ENCODE measurements at places on chromosomes 16 and 17.

DNA sequence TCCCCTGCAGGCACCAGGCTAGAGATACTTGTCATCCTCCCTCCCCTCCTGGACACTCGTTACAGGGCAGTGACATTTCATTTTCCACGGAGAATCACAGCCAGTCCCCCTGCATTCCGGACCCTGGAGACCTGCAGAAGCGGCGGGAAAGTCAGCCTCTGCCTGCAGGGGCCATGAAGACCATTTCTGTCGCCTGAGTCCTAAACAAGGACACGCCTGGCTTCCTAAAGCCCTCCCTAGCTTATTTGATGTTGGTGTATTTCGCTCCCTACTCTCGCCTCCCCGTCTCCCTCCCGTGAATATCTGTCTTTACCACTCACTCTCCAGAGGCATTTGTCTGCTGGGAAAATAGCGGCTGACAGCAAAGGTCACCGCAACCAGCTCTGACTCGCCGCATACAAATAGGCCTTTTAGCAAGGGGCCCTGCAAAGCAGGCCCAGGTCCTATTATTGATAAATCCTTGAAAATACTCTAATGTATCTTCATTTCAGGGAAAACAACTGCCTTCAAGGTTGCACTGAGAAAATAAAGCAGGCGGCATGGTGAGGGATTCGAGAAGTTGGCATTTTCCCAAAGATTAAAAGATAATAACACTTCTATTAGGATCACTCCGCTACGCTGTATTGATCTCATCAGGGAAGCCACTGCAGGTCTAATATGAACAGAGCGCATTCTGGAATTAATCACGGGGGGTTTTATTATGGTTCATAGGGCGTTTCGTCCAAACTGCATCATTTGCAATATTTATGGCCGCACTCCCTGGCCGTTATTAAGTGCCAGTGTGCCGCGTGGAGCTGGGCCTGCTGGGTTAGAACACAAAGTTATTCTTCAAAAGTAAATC is 447.1 kb upstream of the CDH5 start:
- DNase-seq, result no peak

DNA sequence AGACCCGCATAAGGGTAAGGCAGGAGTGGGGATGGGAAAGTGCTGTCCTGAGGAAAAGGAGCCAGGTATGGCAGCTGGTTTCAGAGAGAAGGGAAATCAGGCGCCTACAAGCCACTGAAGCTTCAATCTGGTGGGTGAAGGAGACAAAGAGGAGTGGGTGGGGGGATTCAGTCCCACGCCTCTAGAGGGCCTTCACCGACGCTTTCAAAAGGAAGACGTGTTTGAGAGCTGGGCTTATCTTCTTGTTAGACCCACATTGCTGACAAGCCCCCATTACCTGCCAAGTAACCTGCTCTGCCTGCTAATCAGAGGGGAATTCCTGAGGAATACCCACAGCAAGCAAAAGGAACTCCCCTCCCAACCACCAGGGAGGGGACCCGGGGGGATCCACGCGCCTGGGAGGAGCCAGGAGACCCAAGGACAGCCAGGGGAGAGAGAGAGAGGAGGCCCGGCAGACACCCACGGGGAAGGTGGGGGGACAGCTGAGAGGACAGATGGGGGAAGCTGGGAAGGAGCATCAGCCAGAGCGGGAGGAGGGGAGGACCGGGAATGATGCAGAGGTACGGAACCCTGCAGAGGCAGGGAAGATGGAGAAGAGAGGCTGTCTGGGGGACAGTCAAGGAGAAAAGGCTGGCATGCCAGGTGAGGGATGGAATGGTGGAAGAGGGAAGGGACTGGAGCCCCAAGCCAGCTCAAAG is 1.0 kb downstream of the MTMR4 start:
- no peak for DNase-seq

DNA sequence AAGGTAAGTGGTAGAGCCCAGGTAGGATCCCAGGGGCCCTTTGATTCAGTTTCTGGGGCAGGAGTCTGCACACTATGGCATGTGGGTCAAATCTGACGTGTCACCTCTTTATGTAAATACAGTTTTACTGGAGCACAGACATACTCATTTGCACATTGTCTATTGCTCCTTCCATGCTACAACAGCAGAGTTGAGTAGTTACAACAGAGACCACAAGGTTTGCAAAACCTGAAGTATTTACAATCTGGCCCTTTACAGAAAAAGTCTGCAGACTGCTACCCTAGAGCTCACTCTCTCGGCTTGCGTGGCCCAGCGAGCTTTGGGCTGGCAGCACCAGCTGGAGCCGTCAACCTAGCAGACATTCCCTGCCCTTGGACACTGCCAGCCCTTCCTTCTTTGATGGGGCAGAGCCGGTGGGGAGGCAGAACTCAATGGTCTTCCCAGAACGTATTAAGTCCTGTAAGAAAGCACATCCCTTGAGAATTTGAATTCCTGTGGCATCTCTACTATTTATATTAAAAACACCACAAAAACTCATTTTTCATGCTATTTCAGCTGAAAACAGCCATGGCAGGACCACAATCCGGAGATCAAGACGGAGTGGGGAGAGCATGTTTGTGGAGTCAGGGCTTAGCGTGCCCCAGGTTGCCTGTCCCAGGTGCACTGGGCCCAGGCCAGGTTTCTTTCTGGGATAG is 133.1 kb upstream of the NUDT7 start:
- DNase-seq, result no peak

DNA sequence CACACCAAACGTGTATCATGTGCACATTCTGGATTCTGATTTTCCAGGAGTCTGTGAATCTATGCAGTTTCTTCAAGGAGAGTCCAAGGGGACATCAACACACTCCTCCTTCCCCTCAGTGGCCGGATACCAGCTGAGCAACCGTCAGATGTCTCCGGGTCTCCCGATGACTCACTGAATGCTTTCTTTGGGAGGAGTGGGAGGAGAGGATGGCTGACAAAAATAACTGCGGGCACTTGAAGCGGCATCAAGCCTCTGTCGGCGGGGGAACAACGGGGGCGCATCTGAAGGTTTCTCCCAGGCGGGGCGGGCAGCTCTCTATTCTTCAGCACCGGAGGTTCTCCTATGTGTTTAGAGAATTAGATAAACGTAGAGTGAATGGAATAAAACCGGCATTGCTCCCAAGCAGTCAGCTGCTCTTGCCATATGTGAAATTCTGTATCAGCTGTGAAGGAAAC is 24.6 kb upstream of the LRRC75A start:
- DNase-seq, result no peak

- DNase-seq, result no peak
Measured at GRCh38 chr16:10601444-10602408, 21.3 kb upstream of the EMP2 start.

GRCh38 chr17:15385305-15385704 is 43.9 kb upstream of the TEKT3 start:
- DNase-seq, result no peak

DNA sequence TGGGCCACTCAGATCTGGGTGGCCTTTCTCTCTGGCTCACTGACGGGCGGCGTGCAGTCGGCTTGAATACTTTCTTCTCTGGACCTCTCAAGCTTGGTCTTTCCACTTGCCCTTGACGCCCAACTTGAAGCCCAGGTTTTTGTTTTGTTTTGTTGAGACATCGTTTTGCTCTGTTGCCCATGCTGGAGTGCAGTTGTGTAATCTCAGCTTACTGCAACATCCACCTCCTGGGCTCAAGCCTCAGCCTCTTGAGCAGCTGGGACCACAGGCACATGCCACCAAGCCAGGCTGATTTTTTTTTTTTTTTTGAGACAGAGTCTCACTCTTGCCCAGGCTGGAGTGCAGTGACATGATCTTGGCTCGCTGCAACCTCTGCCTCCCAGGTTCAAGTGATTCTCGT is 22.7 kb upstream of the KIF19 start:
- DNase-seq, result no peak

GRCh38 chr16:11521055-11521454 is 65.7 kb downstream of the LITAF start:
- DNase-seq, result no peak

GRCh38 chr16:19520861-19521331 is 1.0 kb downstream of the GDE1 start:
- DNase-seq, result peak; percentile 61

DNA sequence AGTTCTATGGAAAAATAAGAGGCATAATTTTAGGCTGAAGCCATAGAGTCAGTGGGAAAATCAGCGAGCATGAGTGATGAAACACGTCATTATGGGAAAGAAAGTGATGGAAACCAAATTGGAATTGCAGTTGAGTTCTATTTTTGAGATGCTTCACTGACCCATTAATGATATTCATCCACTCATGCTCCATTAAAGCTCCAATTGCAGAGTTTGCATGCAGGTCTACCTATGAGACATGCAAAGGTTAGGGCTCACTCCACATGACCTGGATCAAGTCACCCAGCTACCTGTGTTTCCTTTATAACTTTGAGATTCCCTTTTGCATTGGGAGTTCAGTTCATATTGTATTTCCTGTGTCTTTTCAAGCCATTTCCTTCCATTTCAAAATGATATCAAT is 8.0 kb upstream of the KRTAP2-4 start:
- DNase-seq, result no peak

DNA sequence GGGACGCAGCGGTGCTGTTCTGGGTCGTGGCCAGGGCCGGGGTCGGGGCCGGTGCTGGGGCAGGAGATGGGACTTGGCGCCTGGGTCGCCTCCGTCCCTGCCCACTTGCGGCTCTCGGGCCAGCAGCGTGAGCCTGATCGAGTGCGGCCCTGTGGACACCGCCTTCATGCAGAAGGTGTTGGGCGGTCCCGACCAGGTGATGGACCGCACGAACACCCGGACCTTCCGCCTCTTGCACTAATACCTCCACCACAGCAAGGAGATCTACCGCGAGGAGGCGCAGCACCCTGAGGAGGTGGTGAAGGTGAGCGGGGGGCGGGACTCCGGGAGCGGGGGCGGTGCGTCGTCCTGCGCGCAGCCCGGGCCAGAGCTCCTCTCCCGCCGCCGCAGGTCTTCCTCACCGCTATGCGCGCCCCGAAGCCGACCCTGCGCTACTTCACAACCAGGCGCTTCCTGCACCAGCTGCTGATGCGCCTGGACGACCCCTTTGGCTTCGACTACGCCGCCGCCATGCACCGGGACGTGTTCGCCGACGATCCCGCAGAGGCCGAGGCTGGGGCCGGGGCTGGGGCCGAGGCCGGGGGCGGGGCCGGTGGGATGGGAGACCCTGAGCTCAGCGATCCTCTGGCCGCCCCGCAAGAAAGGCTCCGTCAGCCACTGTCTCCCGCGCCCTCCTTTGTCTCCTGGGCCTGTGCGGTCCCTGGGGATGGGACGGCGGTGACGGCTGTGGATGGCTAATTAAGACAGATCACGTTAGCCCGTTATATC is 4.5 kb upstream of the HSD17B1 start:
- peak; percentile 90 for DNase-seq

GRCh38 chr17:81394921-81395599 is at the start of gene BAHCC1:
TSS of gene BAHCC1 (plus strand) at chr17:81395457. CDS start at chr17:81399740, 4,283 bp downstream.
- peak; percentile 99 for DNase-seq

GRCh38 chr16:3328643-3329042 is 23.3 kb downstream of the ZNF75A start:
- DNase-seq, result no peak

- DNase-seq, result peak; percentile 8
Measured at GRCh38 chr17:71118039-71118438, 948.7 kb downstream of the KCNJ2 start.

- peak; percentile 38 for DNase-seq
Measured at GRCh38 chr17:6413065-6413464, 21.9 kb downstream of the AIPL1 start.

DNA sequence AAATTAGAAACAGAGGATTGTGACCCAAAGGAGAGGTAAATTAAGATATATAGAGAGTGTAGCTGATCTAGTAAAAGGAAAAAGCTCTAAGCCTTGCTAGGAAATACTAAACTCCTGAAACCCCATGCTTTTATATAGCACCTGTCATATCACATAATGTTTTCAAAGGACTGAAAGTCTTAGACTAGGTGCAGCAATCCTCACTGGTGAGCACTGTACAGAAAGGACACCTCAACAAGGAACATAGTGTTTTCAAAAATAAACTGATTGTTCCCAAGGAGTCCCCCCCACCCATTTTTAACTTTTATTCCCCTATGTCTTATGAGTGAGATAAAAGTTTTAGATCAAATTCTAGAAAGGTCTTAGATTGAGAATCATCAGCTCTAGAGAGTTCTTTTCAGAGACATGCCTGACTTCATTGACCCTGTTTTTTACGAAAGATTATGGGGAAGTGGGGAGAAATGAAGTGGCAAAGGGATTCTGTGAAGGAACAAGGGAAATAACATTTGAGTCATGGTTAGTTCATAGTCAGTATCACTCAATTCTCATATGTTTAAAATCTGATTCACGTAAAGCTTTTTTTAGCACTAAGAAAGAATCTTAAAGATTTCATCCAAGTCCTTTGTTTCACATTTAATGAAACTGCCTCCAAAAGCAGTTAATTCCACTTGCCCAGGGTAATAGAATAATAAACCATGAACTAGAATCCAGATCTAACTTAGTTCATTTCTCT is 166.4 kb downstream of the CYB561 start:
- no peak for DNase-seq
